ENCODE measurements at places on chromosomes 7 and 10. TPM values are rescaled to one million over a fixed set of nuclear protein-coding genes. Genes with fewer than 3 reads are reported as not detected.

Gene THNSL1
- 19.2 TPM for total RNA-seq

DNA sequence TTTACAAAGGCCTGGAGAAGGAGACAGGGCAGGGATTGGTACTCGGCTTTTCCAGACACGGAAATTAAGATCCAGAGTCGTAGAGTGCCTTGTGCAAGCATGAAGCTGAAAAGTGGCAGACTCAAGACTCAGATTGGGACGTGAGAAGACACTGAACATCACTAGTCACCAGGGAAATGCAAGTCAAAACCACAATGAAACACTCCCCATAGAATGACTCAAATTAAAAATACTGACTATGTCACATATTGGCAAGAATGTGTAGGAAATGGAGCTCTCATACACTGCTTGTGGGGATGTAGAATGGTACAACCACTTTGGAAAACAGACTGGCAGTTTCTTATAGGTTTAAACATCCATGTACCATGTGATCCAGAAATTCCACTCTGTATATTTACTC, 472.0 kb downstream of the RPS24 start:
- no peak for DNase-seq

DNA sequence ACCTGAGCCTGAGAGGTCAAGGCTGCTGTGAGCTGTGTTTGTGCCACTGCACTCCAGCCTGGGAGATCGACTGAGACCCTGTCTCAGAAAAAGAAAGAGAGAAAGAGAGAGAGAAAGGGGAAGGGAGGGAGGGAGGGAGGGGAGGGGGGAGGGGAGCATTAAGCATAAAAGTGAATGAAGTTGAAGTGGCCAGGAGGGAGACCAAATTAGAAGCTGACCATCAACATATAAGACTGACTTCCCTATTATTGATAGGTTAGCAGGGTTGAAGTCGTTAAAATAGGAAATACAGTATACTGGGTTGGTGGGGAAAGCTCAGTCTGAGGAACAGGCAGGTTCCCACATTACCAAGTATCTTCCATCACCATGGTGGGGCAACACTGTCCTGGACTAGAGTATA, 117.1 kb upstream of the MKLN1 start:
- DNase-seq, result no peak

- no peak for DNase-seq
Observed at GRCh38 chr7:67505449-67505848, 508.8 kb downstream of the TYW1 start.

- peak; percentile 22 for DNase-seq
Observed at GRCh38 chr7:45178241-45179225, 20.9 kb downstream of the RAMP3 start.

DNA sequence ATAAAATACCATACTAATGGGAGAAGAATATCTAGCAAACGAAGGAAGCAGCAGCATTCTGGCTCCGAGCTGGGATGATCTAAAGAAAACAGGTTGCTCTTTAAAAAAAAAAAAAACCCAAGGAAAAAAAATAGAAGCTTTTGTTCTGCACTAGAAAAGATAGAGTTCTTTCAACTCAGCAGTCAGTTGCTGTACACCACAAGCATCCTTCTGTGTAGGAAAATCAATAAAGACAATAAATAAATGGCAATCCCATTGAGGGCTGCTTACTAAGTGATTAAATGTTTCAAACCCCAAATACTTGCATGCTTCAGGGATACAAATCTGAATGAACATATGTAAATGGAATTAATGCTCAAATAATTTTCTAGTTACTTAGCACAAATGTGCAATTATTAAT, 207.1 kb downstream of the TEX36 start:
- DNase-seq, result no peak
